ENCODE measurements at places on chromosomes 5 and 9.

GRCh38 chr5:14062178-14062577 is 81.0 kb upstream of the TRIO start:
- H3K27ac ChIP-seq, result no peak overlapping the region
- no peak for DNase-seq
- H3K27me3 ChIP-seq, result no peaks in the 10 kb centered on the region
- H3K4me3 ChIP-seq, result no peak overlapping the region

- H3K4me3 ChIP-seq, result no peak overlapping the region
- H3K36me3 ChIP-seq, result no peaks in the 10 kb centered on the region
- no peaks in the 10 kb centered on the region for H3K4me1 ChIP-seq
- DNase-seq, result peak; percentile 44
- H3K27me3 ChIP-seq, result no peaks in the 10 kb centered on the region
- H3K27ac ChIP-seq, result no peak overlapping the region
Measured at GRCh38 chr5:162209005-162209605, 141.5 kb downstream of the GABRG2 start.

DNA sequence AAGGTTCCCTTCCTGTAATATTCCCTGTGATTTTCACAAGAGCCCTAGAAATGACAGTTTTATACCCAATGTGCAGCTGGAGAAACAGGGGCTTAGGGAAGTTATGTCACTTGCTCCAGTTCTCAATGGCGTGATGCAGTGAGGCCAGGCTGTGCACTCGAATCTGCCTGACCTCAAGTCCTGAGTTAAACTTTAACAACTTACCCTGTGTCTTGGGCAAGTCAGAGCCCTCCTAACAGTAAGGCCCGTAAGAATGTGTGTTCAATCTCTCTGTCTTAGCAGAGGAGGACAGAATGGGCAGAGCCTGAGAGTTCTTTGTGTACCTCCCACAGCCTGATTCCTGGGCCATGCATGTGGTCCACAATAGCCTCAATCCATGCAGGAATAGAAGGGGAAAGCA is 181.1 kb downstream of the TRIM32 start:
- no peak overlapping the region for H3K27ac ChIP-seq
- H3K4me1 ChIP-seq, result peaks cover 2% of the 10 kb centered on the region
- no peak overlapping the region for H3K4me3 ChIP-seq
- no peaks in the 10 kb centered on the region for H3K27me3 ChIP-seq
- no peaks in the 10 kb centered on the region for H3K36me3 ChIP-seq

DNA sequence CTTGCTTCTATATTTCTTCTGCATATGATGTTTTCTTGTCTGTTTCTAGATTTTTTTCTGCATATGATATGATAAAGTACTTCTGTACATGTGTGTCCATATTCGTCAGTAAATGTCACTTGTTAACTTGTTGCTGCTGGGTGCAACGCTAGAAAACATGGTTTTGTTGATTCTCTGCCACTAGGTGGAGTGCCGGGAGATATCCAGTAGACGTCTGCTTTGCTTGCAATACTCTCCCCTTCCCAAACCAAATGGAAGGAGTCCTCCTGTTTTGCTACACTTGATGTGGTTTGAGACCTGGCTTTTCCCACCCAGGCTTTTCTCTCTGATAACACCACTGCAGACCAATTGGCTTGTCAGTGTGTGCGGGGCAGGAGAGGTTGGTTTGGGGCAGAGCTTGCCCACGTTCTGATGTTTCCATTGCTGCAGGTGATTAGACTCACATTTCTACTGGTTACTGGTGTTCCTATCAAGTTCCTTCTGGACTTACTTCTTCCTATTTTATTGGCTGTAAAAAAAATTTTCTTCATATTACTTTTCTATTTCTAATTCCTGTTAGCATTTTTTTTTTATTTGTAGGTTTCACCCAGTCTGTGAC is 900.0 kb upstream of the CDH10 start:
- no peak overlapping the region for H3K27ac ChIP-seq
- no peak overlapping the region for H3K4me3 ChIP-seq
- no peaks in the 10 kb centered on the region for H3K36me3 ChIP-seq
- DNase-seq, result peak; percentile 72
- no peaks in the 10 kb centered on the region for H3K4me1 ChIP-seq
- no peaks in the 10 kb centered on the region for H3K27me3 ChIP-seq

- no peaks in the 10 kb centered on the region for H3K27me3 ChIP-seq
- peak; percentile 99 for DNase-seq
- no peak overlapping the region for H3K27ac ChIP-seq
- no peak overlapping the region for H3K4me3 ChIP-seq
- peaks cover 3% of the 10 kb centered on the region for H3K4me1 ChIP-seq
Measured at GRCh38 chr9:128034821-128035652, 32.1 kb downstream of the NAIF1 start.

DNA sequence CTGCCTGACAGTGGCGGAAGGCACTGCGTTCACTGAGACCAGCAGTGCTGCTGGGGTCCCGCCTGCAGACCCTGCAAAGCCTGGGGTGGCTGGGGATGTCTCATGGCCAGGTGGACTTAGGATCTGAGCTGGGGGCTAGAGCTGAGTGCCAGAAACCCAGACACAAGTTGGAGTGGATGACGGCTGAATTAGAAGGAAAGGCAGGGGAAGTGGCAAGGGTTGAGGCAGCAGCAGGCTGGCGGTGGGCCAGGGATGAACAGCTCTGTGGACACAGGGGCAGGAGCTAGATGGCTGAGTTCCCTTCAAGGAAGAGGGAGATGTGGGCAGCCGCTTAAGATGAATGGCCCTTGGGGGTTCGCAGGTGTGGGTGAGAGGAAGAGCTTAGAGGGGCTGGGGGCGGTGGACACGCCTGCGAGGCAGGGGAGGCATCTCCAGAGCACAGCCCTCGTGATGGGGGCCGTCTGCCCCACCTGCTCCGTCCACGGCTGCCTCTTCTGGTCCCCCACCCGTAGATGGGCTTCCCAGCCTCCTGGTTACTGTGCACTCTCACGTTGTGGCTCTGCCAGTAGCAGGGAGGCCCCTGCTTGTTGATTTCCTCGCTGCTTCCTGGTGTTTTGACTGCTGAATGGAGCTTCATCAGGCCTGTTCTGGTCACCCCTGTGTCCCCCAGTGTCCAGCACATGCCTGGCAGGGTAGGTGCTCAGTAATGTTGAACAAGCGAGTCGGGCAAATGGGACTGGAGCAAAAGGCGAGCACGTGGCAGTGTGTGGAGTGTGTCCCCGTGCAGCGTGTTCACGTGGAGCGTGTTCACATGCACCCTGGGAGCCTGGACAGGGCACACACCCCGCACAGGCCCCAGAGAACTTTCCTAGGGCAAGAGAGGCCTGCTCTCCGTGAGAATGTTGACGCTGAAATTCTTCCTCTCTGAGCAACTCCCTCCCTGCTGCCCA is 168.2 kb downstream of the CACNA1B start:
- no peak overlapping the region for H3K4me3 ChIP-seq
- H3K36me3 ChIP-seq, result no peaks in the 10 kb centered on the region
- no peak overlapping the region for H3K27ac ChIP-seq

GRCh38 chr9:87793292-87793691 is 67.4 kb downstream of the CTSL start:
- H3K27ac ChIP-seq, result no peak overlapping the region
- no peak overlapping the region for H3K4me3 ChIP-seq
- H3K36me3 ChIP-seq, result no peaks in the 10 kb centered on the region
- peaks cover 10% of the 10 kb centered on the region for H3K4me1 ChIP-seq
- H3K27me3 ChIP-seq, result no peaks in the 10 kb centered on the region

DNA sequence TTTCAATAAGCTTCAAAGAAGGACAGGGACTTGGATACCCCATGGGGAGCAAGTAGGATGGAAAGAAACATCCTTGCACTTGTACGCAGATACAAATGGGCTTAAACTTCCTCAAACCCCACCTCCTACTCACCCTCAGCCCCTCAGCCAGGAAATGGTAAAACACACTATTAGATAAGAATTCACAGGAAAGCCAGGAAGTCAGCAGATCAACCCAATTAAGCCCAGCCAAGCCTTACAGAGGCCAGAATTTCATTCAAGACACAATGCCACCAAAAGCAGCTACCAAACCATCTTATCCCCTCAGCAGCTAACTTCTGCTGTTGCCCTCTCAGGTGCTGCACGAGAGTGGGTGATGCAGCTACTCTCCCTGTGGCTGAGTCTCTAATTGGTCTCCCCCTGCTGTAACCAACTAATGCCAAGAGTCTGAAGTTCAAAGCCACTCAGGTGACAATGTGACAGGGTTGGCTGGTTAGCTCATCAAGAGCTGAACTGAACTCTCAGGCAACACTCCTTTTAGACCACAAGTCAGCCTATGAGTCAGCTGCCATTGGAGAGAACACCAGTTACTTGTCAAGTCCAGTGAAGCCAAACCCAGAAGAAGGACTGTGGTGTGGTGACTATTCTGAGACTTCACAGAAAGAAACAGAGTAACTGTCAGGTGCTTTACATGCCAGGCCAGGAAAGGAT is 201.9 kb downstream of the ZNF608 start:
- no peaks in the 10 kb centered on the region for H3K4me1 ChIP-seq
- H3K36me3 ChIP-seq, result no peaks in the 10 kb centered on the region
- no peak overlapping the region for H3K27ac ChIP-seq
- H3K4me3 ChIP-seq, result no peak overlapping the region
- no peaks in the 10 kb centered on the region for H3K27me3 ChIP-seq

DNA sequence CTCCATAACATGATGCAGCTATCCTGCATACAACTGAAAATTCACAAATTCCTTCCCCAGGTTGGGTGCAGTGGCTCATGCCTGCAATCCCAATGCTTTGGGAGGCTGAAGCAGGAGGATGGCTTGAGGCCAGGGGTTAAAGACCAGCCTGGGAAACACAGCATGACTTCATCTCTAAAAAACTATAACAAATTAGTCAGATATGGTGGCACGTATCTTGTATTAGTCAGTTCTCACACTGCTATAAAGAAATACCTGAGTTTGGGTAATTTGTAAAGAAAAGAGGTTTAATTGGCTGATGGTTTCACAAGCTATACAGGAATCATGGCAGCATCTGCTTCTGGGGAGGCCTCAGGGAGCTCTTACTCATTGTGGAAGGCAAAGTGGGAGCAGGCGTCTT is 56.4 kb upstream of the DAPK1 start:
- H3K4me3 ChIP-seq, result no peak overlapping the region
- peak; percentile 81 for DNase-seq
- H3K36me3 ChIP-seq, result no peaks in the 10 kb centered on the region
- H3K27me3 ChIP-seq, result no peaks in the 10 kb centered on the region
- H3K4me1 ChIP-seq, result no peaks in the 10 kb centered on the region

- no peaks in the 10 kb centered on the region for H3K27me3 ChIP-seq
- no peak overlapping the region for H3K4me3 ChIP-seq
- no peaks in the 10 kb centered on the region for H3K36me3 ChIP-seq
- no peak overlapping the region for H3K27ac ChIP-seq
- H3K4me1 ChIP-seq, result peaks cover 2% of the 10 kb centered on the region
Measured at GRCh38 chr9:27625751-27626150, 52.5 kb upstream of the C9orf72 start.

All from trophoblast cell (in vitro differentiated cells and primary cell).